Keratinocyte (primary cell): ENCODE measurements at places on chromosomes 1 and 21.

DNA sequence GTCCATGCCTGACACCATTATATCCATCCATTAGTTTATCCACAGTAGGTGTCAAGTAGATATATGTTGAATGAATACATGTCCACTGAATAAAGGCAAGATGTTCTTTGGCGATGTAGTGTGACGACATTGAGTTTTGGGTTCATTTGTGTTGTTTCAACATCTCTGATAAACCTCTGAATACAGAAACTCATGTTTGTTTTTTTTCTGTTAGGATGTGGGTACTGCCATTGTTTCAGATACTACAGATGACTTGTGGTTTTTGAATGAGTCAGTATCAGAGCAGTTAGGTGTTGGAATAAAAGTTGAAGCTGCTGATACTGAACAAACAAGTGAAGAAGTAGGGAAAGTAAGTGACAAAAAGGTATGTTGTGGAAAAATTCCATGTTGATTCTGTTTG, 28.1 kb downstream of the MDM4 start:
- no peak for DNase-seq
- no peaks in the 10 kb centered on the region for H3K27me3 ChIP-seq
- no peak overlapping the region for H3K27ac ChIP-seq
- peaks cover 13% of the 10 kb centered on the region for H3K4me1 ChIP-seq

DNA sequence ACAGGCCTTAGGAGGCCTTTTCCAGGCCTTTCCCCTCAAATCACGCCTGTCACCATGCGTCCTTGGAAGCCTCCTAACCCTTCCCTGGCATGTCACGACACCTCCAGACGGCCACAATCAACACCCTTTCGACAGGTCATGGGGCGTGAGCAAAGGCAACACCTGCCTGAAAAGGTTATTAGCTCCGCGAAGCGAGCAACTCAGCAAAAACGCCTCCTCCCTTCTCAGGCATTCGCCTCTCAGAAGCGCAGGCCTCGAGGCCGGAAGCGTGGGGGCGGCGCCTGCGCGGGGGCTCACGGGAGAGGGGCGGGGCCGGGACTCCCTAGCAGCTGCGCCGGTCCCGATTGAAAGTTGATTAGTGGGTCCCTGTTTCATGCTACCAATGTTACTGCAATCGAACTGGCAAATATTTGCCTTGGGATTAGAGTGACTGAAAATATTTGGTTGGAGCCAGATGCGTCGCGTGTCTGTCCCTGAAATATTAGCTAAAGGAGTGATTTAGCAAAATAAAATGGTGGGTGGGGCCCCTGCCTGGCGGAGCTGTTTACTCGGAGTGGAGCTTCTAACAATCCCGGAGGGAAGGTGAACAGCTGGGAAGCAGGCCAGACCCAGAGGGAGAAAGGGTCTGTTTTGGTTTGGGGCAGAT, 44.9 kb downstream of the GFI1 start:
- peak overlapping the region; percentile 53 for H3K4me3 ChIP-seq
- no peak for DNase-seq
- no peaks in the 10 kb centered on the region for H3K27me3 ChIP-seq
- no peaks in the 10 kb centered on the region for H3K36me3 ChIP-seq

GRCh38 chr1:92277105-92277723, 21.6 kb downstream of the GLMN start:
- no peaks in the 10 kb centered on the region for H3K27me3 ChIP-seq
- DNase-seq: no peak
- H3K4me3 ChIP-seq: no peak overlapping the region

DNA sequence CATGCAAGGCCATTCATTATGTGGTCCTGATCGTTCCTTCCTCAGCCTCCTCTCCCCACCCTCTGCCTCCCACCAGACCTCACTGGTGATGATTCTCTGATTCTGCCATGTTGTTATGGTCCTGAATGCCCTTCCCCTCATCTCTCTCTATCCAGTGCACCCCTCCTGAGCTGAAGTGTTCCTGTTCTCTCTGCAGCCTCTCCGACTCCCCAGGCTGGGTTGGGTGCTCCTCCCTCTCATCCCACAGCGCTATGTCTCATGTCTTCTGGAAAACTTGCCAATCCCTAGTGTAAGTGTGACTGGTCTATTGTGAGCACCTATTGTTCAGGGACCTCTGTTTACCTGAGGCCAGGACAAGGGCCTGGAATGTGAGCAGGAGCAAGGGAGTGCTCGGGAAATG, 11.1 kb upstream of the PEF1 start:
- H3K27me3 ChIP-seq: no peaks in the 10 kb centered on the region
- H3K36me3 ChIP-seq: peaks cover 44% of the 10 kb centered on the region
- no peak overlapping the region for H3K4me3 ChIP-seq
- H3K4me1 ChIP-seq: no peaks in the 10 kb centered on the region
